ENCODE measurements at places on chromosomes 7 and 10.

DNA sequence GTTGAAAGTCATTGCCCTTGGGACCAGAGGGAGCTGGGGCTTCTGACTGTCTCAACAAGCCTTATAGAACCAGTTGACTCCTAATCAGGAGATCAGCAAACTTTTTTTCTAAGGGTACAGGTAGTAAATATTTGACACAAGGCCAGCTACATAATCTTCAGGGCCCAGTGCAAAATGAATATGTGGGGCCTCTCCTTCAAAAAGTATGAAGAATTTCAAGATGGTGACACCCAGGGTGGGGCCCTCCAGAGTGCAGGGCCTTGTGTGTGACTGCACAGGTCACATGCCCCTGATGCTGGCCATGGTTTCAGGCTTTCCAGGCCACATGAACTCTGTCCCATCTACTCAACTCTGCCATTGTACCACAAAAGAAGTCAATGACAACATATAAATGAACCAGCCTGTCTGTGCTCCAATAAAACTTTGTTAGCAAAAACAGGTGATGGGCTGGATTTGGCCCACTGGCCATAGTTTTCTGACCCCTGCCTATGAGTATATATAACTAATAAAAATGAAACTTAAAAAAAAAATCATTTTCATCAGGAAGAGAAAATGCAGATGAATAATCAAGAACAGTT lies 6.1 kb downstream of the MMRN2 start:
- no peak for DNase-seq

- DNase-seq: no peak
Measured at GRCh38 chr7:72781161-72781560, 46.8 kb downstream of the TYW1B start.

DNA sequence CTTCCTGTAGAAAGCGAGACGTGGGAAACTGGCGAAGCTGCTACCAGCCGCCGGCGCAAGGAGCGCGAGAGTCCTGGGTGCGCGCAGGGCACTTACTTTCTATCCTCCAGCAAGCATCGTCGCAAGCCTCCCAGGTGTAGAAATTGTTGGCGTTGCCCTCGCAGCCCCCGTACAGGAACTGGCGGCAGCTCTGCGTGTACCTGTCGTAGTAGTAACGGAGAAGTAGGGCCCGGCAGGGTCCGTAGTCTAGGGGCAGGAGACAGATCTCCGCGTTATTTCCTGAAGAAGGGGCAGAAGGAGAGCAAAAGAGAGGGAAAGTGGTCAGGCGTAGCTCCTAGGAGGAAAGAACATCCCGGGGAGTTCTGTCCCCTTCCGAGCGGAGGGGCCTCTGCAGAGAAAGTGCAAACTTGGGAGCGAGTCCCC lies 501 bp downstream of the TFPI2 start:
- no peak for DNase-seq

GRCh38 chr7:23333671-23334246 lies 34.6 kb downstream of the MALSU1 start:
- DNase-seq: no peak

DNA sequence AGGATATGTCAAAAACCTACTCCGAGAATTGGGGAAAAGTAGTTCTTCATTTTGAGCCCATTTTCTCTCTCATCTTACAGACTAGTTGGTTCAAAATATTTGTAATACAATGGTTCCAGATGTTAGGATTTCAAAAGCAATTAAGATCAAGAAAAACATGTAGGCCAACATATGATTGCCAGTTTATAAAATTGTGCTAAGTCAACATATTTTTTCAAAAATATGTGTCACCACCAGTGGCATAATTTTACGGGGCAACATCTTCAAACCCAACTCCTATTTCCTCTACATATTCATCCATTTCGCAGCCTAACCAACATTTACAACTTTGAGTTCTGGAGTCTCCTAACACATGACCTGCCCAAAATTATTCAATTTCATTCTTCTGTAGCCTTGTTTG lies 514.5 kb upstream of the TPK1 start:
- DNase-seq: no peak

DNA sequence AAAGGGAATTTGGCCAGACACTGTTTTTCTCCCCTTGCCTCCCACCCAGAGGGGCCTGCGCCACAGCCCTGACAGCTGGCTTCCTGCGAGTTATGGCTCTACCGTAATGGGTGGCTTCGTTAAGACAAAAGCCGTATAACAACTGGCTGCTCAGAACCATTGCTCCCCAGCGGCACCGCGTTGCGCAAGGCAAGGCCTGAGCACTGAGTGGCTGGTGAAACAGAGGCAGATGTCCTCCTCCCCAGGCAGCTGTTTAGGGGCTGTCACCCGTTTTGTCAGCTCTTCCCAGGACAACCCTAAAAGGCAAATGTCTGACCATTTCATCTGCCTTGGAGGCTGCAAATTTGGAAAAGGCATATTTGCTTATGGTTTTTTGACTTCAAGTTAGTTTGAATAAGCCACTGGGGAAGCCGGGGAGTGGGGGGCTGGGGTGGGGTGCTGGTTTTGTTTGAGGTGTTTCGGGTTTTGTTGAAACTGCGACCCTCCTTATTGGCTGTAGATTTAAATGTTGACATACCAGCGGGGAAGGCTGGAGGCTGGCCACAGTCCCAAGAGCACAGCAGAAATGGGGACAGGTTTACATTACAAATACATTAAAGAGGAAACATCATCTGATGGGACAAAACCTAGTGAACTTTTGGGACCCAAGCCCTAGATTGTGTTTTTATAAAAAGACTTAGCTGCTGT lies 681 bp upstream of the SPOCK2 start:
- peak; percentile 18 for DNase-seq

- no peak for DNase-seq
Measured at GRCh38 chr10:100293066-100293465, 6.6 kb upstream of the BLOC1S2 start.

DNA sequence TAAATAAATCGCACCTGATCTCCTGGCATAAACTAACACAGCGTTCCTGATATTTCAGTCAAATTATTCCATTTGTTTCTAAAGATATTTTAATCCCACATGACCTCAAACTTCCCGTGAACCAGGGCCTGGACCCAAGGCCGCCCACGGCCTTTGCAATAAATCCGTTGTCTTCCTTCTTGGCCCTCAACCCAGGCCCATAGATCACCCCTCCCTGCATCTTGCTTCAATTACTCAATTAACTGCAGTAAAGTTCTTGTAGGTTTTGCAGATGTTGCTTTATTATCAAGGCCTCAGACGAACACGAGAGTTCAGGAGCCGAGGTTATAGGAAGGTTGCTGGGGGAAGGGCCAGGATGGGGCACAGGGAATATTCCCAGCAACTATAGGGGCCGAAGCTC lies 249.4 kb downstream of the RAB11FIP2 start:
- DNase-seq: no peak

DNA sequence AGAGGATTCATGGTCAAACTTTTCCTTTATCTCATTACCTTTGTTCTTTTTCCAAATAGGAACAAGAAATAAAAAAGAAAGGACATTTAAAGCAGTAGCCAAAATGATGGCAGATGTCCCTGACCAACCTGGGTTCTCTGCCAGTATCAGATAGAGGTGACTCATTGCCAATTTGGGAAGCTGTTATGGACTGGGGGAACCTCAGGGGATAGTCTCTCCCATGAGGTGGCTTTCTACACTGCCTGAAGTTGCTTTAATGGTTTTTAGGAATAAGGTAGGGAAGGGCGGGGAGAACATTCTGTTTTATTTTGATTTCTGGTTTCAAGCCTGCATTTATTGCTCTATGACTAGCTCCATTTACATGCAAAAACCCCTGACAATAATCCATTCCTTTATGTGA lies 457.9 kb upstream of the TPK1 start:
- DNase-seq: no peak

- no peak for DNase-seq
Measured at GRCh38 chr7:147240468-147240867, 1123.9 kb downstream of the CNTNAP2 start.

DNA sequence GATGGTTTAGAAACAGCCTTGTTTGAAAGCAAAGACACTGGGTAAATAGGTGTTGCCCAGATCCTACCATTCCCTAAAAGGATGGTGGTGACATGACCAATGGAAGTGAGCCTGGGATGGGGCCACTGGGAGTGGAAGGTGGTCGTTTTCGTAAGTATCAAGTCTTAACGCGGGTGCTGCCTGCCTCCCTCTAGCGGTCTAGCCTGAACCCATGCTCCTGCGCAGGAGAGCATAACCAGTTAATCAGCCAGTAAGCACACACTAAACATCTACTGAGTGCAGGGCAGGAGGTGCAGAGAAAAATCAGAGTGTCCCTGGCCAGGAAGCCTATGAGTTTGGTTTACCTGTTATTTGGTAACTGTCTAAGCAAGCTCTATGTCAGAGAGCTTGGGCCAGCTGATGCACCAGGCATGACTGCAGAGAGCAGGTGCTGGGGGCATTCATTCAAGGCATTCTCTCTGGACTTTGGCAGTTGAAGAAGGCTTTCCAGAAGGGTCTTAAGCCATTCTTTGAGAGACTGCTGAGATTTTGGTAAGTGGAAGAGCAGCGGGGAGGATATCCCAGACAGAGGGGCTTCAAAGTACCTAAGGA lies 930 bp downstream of the GARIN1A start:
- DNase-seq: no peak

GRCh38 chr10:133442191-133442966 lies 11.4 kb upstream of the SCART1 start:
- DNase-seq: no peak

DNA sequence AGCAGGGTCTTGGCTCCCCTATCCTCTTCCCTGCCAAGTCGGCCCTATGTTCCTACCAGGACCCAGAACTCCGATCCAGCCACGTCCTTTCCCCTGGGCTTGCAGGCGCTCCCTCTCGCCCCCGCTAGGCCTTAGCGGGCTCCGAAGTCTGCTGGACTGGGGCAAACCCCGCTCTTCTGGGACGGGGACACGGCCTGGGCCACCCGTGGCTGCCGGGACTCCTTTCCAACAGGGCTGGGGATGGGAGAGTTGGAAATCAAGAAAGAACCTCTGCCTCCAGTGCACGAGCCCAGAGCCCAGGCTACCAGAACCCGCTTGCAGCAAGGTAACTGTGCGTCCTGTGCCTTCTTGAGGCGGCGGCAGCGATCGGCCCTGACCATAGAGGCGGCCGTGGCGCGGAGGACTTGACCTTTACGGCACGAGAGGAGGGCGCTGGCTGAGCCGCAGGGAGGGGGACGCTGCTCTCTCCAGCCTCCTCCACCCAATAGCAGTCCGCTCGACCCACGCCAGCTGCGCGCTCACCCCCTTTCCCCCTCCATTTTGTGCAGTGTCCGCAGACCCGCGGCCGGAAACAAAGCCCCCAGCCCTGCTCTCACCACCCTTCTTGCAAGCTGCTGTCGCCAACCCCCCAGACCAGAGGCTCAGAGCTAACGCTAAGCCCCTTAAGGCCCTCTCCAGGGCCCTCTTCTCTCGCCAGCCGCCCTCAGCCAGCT lies 7.0 kb upstream of the HOXA11 start:
- no peak for DNase-seq

DNA sequence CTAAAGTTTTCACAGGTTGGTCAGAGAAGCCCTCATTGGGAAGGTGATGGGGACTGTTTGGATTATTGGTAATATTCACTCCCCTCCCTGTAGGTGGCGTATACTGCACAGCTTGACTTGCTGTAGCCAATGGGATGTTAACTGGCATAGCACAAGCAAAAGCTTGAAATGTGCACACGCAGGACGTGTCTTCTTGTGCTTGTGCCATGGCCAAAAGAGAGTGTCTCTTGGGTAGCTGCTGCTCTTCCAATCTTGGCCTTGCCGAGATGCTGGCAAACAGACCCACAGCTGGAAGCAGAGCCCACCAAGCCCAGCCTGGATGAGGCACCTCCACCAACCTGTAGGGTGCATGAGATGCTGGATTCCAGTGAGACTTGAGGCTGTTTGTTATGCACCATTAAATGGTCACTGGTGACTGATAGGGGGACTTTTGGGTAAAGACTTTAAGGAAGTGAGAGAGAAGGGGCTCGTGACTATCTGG lies 266.0 kb downstream of the GRID1 start:
- no peak for DNase-seq

DNA sequence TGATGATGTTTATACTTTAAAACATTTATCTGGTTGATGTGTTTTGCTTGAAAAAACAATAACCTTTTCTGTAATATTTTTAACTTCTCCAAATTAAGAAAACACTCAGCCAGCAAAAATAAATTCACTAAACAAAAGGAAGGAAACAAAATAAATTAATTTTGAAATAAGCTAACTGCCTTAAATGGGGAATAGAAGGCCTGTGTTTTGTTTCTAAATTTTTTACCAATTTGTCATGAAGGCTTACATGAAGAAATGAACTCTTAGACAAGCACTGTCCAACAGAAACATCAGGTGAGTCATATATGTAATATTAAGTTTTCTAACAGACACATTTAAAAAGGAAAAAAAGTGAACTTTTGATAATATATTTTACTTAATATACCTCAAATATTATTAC lies 68.5 kb downstream of the LRRN3 start:
- no peak for DNase-seq

DNA sequence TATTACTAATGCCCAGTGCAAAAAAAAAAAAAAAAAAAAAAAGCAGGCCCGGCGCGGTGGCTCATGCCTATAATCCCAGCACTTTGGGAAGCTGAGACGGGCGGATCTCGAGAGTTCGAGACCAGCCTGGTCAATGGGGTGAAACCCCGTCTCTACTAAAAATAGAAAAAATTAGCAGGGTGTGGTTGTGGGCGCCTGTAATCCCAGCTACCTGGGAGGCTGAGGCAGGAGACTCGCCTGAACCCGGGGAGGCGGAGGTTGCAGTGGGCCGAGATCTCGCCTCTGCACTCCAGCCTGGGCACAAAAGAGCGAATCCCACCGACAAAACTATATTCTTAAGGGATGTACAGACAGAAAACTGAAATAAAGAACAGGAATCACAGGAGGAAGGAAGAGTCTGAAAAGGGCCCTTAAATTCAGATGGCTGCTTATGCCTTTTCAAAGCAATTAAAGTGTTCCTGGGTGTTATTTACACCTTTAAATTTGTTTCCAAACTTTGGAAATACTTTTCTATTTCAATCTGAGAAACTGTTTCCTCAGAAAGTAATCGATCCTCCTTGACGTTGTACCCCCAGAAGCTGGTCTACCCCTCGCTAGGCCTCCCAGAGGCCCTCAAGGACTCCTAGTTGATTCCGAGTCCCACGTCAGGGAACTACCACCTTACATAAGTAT lies 2.0 kb upstream of the KMT2E start:
- DNase-seq: no peak

- no peak for DNase-seq
Measured at GRCh38 chr7:122070834-122071233, 73.2 kb downstream of the AASS start.

- no peak for DNase-seq
Measured at GRCh38 chr10:84424731-84425167, 96.4 kb downstream of the CCSER2 start.

GRCh38 chr10:102473445-102474331 lies 22.3 kb upstream of the C10orf95 start:
- DNase-seq: no peak

- DNase-seq: no peak
Measured at GRCh38 chr10:119325131-119325530, 117.8 kb downstream of the GRK5 start.

DNA sequence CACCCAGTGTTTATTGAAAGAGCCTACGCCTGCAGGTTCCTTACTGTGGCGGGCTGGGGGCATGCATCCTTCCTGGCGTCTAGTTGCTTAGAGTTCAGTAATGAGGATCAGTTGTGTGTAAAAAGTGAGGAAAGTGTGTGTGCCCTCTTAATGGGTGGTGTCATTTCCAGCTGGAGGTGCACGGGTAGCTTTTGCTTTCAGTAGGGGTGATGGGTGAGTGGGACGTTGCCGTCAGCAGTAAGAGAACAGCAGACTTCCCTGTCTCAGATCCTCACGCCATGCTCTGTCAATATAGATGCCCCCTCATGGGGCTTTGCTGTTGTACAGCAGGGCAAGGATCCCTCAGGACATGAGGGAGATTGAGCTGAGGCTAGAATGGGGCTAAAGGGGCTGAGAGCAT lies 352.6 kb upstream of the GALNT17 start:
- DNase-seq: no peak

- peak; percentile 17 for DNase-seq
Measured at GRCh38 chr7:97845622-97846203, 26.5 kb downstream of the ASNS start.
